ENCODE measurements at places on chromosomes 4 and X.

DNA sequence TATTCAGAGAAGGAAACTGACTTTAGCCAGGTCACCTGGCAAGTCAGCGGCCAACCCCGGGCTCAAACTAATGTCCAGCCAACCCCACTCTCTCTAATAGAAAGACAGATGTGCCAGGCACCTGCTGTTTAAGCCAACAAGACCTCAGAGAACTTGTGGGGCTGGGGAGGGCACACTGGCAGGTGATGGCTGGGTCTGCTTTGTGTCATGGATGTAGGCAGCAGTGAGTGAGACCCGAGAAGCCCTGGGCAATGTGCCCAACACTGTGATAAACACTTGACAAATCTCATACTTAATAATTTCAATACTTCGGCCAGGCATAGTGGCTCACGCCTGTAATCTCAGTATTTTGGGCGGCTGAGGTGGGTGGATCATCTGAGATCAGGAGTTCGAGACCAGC is 9.0 kb upstream of the CD99L2 start:
- DNase-seq: no peak

GRCh38 chr4:8380511-8381415 is 59.8 kb downstream of the ACOX3 start:
- DNase-seq: no peak

GRCh38 chrX:15310117-15310516 is 5.3 kb downstream of the ASB11 start:
- no peak for DNase-seq

GRCh38 chr4:119211867-119212233 is 663 bp upstream of the USP53 start:
- no peak for DNase-seq

DNA sequence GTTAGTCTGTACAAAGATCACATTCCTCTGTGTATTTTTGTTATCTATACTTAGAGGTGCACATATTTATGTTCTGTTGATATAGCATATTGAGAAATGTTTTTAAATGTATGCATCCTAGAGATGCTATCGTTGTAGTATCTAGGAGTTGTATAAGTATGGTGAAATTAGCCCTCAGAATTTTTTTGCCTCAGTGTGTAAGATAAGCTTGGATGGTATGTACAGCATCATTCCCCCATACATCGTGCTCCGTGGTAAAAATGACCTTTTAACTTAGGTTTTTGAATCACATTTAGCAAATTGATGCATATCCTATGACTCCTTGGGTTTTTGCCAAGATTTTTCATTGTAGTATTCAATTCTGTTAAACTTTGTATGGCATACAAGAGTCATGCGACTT is 113.5 kb downstream of the RPA4 start:
- DNase-seq: no peak

DNA sequence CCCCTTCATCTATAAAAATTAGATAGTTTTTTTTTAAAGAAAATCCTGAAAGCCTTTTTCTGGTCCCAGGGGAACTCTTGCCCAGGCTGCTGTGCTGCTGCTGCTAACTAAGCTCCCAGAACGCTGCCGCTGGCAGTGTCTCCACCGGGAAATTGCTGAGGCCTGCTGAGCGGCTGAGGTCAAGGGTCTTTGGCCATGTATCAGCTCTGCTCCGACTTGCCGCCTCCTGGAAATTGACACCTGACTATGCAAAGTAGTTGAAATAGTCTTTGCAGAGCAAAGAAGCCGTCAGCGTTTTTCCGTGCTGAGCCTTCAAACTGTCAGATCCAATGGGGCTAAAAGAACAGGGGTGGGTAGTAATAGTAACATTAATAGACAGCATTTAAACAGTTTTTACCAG is 839 bp downstream of the QDPR start:
- DNase-seq: no peak

GRCh38 chr4:185143601-185143969 is 519 bp downstream of the SLC25A4 start:
- peak; percentile 73 for DNase-seq

DNA sequence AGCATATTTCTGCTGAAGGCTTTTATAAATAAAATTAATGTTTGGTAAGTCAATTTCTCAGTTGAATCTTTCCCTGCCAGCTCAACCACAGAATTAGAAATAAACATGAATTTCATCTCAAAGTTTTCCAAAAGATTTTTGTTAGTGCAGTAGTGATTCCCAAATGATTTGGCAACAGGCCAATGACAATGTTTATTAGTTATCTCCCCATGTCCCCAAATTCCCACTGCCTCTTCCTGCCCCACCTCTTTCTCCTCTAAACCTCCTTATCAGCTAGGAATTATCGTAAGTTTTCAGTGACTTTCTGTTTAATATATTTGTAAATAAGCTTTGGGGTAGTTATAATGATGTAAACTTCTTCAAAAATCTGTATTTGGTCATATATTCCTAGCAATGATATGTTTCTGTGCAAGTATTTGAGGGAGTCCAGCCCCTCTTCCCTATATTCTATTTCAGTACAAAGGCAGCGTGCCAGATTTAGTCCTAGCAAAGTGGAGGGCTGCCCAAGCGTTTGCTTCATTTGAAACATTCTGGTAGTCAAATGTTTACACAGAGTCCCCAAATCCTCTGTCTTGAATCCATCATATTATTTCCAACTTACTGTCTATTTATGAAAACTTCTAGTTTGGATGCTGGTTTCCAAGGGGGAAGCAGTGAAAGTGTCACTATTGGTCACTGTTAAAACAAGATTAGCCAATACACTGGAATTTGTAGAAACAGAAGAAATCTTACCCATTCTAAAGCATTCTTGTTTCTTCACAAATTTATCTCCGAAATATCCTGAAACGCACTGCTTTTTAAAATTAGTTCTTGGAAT is 33.7 kb upstream of the ANKRD50 start:
- no peak for DNase-seq

DNA sequence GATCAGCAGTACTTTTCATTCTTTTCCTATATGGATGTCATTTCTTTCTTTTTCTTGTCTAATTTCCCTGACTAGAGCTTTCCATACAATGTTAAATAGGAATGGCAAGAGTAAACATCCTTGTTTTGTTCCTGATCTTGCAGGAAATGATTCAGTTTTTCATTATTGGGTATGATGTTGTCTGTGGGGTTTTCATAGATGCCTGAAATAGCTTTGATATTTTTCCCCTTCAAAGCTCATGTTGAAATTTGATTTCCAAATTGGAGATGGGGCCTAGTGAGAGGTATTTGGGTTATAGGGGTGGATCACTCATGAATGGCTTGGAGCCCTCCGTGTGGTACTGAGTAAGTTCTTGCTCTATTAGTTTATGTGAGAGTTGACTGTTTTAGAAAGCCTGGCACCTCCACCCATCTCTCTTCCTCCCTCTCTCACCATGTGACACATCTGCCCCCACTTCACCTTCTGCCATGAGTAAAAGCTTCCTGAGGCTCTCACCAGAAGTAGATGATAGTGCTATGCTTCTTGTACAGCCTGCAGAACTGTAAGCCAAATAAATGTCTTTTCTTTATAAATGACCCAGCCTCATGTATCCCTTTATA is 22.3 kb upstream of the VSIG1 start:
- DNase-seq: no peak

DNA sequence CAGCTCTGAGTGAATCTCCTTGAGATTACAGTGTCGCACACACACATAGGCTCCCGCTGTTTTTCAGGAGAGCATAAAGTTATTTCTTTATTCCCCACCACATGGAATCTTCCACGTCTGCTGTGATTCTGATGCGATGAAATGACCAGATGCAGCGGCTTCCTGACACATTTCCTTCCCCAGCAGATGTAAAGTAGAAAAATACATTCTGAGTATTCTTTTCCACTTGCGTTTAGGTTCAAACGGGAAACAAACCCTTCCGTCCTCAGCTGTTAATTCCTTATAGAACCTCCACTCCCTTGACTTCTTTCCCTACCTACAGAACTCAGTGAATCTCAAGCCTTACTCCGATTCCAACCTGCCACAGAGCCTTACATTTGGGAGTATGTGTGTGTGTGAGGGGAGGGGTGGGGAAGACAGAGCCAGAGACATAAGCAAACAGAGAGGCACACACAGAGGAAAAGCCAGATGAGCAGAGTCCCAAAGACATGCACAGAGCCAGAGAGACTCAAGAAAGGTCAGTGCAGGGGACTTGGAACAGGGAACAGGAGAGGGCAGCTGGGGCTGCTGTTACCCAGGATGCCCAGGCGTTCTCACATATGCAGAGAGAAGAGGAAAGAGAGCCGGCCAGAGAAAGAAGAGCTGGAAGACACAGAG is 47.3 kb downstream of the SETD7 start:
- DNase-seq: no peak

GRCh38 chrX:110373310-110373709 is 14.7 kb downstream of the RTL9 start:
- DNase-seq: no peak

DNA sequence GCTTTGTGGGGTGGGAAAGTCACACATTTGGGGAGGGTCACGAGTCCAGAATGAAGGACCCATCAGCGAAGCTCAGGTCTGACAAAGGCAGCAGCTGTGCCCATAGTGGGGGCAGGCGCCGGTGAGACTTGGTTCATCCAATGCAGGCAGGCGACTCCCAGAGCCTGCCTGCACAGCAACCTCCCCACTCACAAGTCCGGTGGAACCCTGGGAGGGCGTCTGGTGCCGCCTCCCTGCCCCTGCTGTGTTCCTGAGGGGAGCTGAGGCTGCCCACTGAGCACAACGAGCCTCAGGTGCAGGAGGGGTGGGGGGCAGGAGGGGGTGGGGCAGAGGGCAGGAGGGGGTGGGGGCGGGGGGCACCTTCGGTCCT is 13.7 kb downstream of the LRPAP1 start:
- DNase-seq: peak; percentile 60

DNA sequence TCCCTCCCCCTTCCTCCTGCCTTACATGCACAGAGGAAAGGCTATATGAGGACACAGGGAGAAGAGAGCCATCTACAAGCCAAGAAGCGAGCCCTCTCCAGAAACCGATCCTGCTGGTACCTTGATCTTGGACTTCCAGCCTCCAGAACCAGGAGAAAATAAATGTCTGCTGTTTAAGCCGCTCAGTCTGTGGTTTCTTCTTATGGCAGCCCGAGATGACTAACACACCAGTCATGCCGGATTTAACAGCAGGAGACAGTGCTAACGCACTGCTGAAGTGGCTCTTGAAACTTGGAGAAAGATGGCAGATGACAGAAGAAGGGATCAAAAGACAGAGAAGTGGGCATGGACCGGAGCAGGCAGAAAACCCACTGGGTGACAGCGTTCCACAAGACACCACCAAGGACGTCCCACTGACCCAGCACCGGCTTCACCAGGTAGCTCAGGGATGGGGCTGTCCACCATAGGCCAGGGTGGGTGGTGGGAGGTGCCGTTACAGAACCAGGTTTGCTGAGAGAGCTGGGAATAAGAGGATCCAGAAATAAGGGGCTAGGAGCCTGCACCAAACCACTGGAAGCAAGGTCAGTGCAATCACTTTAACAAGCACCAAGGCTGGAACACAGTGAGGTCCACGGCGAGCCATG is 6.2 kb upstream of the MAN2B2 start:
- DNase-seq: no peak

DNA sequence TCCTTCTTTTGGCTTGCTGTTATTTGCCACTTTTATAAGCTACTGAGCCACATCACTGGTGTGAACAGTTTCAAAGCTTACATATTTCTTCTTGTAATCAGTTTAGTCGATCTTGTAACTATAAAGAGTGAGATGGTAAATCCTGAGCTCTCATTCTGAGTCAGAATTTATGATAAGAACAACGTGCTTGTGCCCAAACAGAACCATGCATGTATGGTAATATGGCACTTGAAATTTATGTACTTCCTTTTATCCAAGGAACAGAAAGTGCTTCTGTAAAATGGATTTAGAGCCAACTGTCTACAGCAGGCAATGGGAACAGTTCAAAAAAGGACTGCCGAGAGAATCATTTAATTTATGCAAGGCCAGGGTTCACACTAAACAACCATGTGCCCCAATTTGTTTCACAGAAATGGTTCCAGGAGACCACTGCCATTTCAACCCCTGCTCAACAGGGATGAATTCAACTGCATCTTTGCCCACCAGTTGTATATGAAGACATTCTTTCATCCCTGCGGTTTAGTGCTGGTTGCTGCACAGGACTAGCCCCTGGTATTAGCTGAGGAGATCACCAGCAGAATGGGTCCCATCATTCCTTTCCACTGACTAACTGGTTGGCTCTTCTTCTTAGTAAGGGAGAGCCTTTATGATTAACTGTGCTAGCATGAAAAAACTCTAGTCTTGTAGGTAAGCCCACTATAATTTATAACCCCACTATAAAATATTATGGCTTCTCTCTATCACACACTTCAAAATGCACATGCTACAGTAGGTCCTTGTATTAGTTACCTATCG is 162.9 kb upstream of the PGRMC2 start:
- no peak for DNase-seq

GRCh38 chr4:180557348-180557747 is 1685.9 kb upstream of the TENM3 start:
- DNase-seq: no peak

DNA sequence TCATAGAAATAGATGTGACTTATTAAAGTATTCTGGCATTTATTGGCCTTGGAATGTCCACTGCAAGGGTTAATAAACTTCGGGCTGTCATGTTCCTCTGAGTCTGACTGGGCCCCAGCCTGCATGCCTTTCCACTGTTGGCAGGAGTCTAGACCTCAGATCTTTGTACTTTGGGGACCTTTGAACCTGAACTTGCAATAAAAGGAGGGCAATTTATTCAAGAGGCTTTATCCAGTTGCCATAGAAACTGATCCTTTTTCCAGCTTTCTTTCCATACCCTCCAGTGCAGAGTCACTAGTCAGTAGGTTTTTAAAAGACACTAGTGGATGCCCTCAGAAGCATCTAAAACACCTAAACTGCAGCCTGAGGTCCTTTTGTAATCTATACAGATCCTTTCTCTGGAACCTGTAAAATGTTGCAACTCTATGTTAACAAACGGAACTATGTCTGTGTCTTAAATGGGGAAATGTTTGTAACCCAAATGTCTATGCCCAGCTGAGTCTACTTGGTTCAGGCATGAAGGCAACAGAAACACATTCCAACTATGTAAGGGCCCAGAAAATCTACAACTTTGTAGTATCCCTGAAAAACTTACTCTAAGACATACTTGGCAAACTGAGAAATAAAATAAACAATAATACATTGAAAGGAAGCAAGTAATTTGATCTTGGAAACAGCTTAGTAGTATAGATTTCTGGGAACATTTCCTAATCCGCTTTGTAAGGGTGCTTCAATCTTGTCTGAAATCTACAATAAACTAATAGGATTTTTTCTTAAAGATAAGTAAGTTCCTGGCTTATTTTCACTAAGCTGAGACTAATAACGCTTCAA is 41.5 kb downstream of the SOWAHB start:
- DNase-seq: no peak

DNA sequence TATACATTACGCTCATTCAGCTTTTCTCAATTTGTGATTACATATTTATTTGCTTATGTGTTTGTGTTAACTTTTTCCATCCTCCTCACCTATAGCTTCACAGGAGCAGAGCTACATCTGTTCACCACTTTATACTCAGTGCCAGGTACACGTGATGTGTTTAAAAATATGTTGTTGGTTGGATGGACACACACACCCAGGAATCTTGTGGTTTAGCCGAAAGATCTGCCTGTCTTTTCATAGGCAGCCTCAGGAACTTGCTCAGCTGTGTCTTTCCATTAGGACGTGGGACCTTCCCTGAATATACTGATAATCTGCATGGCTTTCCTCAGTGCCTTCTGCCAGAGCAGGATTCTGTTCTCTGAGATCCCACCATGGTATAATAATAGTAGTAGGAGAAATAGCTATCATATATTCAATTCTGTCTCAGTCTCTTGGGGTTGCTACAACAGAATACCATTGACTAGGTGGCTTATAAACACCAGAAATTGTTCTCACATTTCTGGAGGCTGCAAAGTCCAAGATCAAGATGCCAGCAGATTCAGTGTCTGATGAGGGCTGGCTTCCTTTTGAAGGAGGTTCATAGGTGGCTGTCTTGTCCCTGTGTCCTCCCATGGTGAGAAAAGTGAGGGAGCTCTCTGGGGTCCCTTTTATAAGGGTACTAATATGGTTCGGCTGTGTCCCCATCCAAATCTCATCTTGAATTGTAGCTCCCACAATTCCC is 50.0 kb upstream of the SOD3 start:
- DNase-seq: no peak

All from tibial artery (tissue), 4 donors.